Activated CD8-positive, alpha-beta memory T cell treated with anti-CD3 and anti-CD28 coated beads for 1 hour (primary cell): ENCODE measurements at places on chromosomes 1 and 21.

DNA sequence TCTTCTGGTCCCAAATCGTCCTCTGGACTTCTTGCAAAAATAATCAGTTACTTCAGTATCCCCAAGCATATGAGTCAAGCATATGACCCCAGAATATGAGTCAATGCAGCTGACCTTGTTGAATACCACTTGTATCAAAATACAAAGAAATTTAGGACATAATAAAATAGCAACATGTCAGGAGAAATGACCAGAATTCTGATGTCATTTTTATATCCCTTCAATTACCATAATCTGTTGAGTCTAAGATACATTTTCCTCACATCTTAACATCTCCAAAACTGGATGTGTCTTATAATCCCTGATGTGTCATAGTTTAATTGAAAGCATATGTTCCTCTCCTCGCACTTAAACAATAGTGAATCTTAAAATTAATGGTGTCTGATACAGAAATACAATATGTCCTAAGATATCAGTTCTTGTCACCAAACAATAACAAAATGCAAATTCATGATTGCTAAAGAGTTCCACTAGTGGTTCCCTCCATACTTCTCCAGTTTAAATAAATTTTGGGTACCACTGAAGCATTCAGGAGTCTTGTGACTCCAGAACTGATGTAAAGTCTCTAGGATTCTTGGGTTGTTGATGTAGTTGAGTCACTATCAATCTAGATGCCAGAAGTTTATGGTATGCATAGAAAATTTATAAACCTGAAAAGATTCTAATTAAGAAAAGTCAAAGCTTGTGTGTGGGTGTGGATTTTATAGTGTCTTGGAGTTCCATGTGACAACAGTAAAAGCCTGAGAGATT lies 41.8 kb downstream of the KIFAP3 start:
- DNase-seq, result no peak

- DNase-seq, result no peak
These were observed 880 bp downstream of the ALPL start for GRCh38 chr1:21510113-21510493.

DNA sequence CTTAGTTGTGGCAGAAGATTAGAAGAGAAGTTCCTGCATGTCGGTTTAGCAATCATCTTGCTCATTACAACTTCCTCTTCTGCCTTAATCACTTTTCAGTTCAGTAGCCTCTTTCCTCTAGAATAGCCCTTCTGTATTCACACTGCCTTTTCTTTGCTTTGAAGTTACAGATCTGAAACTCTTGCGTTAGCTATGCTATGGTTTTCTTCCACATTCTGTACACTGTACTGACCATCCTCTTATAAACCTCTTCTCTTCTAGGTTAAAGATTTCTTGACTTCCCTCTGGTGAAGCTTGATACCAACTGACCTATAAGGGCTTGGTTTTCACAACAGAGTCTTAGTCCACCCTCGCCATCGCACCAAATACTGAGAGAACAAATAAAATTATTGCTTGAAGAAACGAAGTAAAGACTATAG lies 35.0 kb downstream of the C21orf91 start:
- DNase-seq, result no peak

DNA sequence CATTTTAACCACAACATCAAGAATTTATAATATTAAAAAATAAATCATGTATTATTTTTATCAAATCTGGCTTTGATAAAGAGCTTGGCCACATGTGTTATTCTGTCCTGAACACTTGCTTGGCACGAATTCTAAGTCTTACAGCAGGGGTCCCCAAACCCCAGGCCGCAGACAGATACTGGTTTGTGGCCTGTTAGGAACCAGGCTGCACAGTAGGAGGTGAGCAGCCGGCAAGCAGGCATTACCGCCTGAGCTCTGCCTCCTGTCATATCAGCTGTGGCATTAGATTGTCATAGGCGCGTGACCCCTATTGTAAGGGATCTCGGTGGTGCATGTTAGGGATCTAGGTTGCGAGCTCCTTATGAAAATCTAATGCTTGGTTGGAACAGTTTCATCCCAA lies 127.6 kb upstream of the IVNS1ABP start:
- no peak for DNase-seq

GRCh38 chr1:219090607-219091006 lies 83.1 kb upstream of the LYPLAL1 start:
- no peak for DNase-seq

DNA sequence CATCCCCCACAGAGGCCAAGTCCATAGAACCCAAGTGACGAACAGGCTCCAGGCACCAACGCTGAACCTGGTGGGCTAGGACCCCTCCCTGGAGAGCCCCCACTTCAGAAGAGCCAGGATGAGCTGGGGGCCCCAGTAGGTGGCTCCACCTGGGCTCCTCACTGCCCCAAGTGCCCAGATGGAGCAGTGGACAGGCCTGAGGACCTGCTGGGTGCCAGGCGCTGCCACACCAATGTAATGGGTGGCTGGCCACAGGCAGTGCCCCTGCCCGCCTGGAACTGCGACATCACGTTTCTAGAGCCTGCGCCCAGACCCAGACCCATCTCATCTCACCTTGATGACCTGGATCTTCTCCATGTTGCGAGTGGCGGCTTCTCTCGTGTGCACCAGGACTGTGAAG lies 5.6 kb downstream of the MAD2L2 start:
- DNase-seq, result no peak

GRCh38 chr1:18237371-18237770 lies 129.8 kb downstream of the IGSF21 start:
- DNase-seq, result no peak

DNA sequence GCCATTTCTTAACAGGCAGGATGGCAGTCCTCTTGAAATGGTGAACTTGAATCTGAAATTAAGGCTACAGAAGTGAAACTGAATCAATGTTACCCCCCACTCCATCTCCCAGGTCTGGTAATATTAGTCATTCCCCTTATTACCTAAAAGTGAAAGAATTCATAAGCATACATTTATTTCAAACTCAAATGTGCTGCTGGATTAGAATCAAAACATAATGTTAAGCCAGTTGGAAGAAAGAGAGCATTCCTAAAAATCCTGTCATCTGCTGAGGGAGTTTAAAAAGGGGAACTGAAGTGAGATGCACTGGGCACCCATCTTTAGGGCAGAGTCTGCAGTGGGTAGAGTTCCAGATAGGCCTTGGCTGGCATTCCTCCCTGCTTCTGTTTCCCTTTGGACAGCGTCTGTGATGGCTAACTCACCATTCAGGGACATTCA lies 17.4 kb downstream of the KIAA0319L start:
- DNase-seq, result no peak

DNA sequence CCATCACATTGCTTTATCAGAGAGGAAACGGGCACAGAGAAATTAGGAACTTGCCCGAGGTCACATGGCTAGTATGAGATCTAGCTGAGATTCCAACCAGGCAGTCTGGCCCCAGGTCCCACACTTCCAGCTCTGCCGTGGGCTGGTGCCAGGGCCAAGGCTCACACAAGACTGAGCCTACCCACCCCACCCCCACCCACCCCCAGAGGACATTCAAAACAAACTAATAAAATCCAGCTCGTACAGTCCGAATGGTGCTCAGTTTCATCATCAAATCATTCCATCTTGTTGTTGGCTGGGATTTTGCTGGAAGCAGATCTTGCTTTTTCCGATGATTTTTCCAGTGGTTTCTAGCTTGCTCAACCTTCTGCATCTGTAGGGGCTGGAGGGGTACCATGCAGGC lies 27.9 kb downstream of the MATN1 start:
- DNase-seq, result no peak
